Stimulated activated effector memory CD8-positive, alpha-beta T cell treated with anti-CD3 and anti-CD28 coated beads, Interleukin-12 subunit alpha, Interleukin-12 subunit beta, amount 100 ng/mL, for 72 hours (primary cell): ENCODE measurements at places on chromosomes 1 and 21.

DNA sequence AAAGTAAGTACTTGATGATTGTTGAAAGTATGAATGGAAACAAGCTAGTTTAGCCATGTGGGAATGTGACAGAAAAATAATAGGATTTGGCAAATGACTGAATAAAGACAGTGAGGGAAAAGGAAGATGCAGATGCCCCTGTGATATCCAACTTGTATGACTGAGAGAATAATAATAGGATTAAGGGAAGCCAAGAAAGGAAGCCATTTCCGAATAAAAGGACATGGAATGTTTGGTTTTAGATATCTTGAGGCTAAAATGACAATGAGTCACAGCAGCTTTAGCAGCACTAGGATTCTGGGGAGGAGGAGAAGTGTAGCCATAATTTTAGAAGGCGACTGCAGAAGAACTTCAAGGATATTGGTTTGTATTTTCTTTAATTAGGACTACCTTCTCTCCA is 109.2 kb downstream of the TTLL7 start:
- DNase-seq: no peak

DNA sequence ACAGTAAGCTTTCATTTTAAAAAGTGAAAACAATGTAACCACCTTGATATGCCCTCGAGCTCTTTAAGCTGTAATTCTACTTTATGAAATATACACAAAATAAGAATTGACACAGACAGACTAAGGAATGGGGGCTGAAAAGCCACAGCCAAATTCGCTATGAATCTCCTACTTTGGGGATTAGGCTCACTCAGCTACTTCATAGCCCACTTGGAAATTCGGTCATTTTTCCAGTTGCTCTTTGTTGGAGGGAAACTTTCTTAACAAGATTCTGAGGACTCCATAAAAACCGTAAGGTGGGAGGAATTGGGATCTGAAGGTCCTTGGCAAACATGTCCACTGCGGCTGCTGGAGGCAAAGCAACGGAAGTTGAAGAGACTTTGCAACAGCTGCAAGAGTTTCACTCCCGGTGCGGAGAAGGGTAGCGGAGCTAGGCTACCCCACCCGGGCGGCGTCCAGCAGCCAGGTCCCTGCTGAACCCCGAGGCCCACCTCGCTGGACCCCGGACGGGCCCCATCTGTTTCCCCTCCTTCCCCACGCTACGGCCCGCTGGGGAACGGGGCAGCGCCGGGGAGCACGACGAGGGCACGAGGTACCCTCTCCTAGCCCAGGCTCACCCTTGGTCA is 634 bp downstream of the MYCBP start:
- no peak for DNase-seq

DNA sequence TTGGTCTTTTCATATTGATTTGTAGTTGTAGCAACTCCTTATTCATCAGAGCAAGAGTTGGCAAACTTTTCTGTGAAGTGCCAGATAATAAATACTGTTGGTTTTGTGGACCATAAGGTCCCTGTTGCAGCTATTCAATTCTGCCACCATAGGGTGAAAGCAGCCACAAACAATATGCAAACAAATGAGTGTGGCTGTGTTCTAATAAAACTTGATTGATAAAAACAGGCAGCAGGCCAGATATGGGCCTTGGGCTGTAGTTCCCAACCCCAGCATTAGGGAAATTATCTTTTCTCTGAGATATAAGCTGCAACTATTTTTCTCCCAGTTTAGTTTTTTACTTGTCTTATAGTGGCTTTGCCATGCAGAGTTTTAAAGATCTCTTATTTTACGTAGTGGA is 469.2 kb downstream of the SMYD3 start:
- no peak for DNase-seq

DNA sequence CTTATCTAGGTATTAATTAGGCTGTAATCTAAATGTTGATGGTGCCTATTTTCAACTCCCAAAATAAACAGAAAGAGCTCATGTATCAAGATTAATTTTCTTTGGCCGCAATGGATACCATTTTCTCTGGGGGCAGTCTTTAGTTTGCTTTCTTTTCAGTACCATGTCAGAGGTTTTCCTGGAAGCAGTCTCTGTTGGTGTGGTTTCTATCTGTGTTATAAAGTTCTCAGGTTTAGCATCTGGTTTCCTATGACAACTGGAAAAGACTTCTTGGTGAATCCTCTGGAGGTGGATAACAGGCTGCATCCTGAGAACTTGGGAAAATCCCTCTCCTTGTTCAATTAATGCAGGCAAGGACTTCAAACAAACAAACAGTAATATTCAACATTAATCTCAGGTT is 38.7 kb upstream of the BATF3 start:
- DNase-seq: no peak

GRCh38 chr1:10677491-10678391 is 118.7 kb downstream of the CASZ1 start:
- no peak for DNase-seq

- DNase-seq: no peak
These were observed 730.9 kb downstream of the PTPRU start for GRCh38 chr1:29967261-29967660.

DNA sequence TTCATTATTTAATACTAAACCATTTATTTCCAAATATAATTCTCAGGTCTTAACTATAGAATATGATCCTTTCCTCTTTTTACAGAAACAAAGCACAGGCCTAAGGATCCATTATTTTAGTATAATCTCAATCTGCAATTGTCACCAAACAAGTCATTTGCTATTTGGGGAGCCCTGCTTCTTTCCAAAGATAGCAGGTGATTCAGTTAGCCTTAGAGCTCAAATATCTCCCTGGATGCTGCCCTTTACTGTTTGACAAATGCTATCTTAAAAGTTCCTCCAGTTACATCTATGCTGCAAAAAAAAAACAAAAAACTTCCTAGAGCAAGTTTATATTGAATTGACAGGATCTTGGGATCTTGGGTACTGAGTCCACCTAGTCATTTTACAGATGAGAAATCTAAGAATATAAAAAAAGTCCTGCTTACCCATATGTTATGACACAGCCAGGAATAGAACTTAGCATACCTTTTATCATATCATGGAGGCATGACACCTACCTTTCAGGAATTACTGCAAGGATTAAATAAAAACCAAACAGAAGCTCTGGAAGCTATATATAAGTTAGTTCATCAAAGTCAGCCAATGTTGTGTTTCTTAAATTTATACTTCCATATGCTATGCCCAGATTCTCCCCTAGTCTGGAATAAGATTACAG is 9.2 kb downstream of the SERBP1 start:
- DNase-seq: no peak

- no peak for DNase-seq
These were observed 176.5 kb downstream of the C1orf21 start for GRCh38 chr1:184563308-184563707.

- peak; percentile 15 for DNase-seq
These were observed 83.5 kb downstream of the SYF2 start for GRCh38 chr1:25148673-25149300.

DNA sequence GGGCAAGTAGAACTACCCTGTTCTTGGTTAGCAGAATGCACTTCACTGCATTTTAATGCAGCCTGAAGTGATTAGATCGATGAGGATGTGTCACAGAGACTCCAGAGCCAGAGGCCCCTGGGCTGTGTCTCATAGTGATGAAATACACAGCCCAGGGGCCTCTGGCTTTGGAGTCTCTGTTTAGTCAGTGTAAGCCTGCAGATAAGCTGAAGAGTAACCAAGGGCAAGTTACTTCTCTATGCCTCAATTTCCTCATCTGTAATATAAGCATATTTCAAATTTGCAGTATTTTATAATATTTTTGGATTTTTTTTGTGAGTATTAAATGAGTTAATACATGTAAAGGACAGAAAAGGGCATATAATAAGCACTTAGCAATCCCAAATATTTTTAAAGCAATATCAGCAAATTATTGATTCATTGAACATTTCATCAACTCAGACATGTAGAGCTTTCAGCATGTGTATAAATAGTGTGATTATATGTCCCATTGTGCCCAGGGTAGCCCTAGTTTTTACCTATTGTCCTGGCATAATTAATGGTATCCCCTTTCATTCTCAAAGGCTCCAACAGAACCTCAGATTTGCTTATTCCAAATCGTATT is 23.6 kb upstream of the APOBEC4 start:
- DNase-seq: no peak

GRCh38 chr1:1132042-1132950 is 16.4 kb upstream of the C1orf159 start:
- no peak for DNase-seq

- no peak for DNase-seq
These were observed 19.4 kb downstream of the PGM1 start for GRCh38 chr1:63612564-63612963.

GRCh38 chr1:27773826-27774445 is 917 bp downstream of the STX12 start:
- DNase-seq: no peak
